ENCODE measurements at places on chromosomes 1 and 21. TPM values are rescaled to one million over a fixed set of nuclear protein-coding genes. Genes with fewer than 3 reads are reported as not detected.

PGLYRP3 gene
- polyA plus RNA-seq: not detected

PLA2G2F gene
- polyA plus RNA-seq: 0.37 TPM

CFHR1 gene
- polyA plus RNA-seq: 0.42 TPM

LYPD8 gene
- polyA plus RNA-seq: not detected

GRIK3 gene
- polyA plus RNA-seq: 3.4 TPM

- DNase-seq: no peak
Observed at GRCh38 chr1:98557895-98558294, 103.6 kb upstream of the SNX7 start.

DNA sequence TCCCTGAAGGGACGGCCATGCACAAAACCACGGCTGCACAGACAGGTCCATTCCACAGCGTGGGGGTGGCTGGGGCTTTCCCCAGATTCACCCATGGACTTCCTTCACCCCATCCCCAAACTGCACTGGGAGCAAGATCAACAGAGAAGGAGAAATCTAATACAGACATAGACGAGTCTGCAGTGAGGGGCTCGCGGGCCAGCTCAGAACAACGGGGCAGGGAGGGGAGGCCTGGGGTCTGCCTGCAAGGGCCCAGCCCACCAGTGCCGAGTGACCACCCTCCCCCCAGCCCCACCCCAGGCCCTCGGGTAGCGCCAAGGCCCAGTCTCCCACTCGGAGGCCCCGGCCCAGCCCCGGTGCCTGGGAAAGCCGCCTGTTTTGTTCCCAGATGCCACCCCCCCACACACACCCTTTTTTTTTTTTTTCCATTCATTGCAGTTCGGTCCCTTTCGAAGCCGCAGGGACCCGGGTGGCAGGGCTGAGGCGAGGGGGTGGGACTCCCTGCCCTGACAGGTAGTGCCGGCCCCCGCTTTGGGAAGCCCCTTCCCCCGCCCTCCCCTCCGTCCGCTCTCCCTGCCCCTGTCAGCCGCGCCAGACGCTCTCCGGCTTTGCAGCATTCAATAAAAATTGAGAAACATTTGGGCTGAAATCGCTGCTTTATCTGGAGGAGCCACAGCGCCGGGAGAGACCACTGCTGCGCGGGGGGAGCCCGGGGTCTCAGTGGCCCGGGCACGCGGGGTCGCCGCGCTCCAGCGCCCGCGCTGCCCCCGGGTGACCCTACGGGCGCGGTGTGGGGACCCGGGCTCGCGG, 543 bp upstream of the EPHB2 start:
- DNase-seq: peak; percentile 46

DNA sequence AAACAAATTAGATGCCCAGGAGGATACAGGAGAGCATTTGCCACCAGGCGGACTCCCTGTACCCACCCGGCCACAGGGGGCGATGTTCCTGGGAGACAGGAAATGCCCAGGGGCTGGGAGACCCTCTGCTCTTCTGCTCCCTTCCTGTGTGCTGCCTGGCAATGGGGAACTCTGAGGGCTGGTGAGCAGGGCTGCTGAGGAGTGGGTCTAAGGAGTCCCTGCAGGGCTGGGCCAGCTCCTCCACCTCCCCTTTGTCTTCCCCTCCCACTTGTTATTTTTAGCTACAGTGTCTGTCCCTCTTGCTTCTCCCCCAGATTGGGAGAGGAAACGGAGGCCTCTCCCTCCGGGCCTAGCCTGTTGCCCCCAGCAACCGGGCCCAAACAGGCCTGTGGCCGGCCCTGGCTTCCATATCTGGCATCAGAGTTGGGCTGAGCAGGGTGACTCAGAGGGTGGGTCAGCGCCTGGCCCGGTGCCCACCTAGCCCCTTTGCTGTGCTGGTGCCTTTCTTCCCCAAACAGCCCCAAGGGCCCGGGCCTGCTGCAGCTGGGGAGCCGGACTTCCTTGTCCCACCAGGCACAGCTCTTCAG, 11.6 kb downstream of the LMNA start:
- peak; percentile 76 for DNase-seq

GRCh38 chr1:168180148-168180524, 1.4 kb downstream of the TIPRL start:
- no peak for DNase-seq
